ENCODE measurements at places on chromosomes 11 and 22.

- no peak for DNase-seq
Observed at GRCh38 chr22:40240686-40241085, 63.0 kb downstream of the TNRC6B start.

DNA sequence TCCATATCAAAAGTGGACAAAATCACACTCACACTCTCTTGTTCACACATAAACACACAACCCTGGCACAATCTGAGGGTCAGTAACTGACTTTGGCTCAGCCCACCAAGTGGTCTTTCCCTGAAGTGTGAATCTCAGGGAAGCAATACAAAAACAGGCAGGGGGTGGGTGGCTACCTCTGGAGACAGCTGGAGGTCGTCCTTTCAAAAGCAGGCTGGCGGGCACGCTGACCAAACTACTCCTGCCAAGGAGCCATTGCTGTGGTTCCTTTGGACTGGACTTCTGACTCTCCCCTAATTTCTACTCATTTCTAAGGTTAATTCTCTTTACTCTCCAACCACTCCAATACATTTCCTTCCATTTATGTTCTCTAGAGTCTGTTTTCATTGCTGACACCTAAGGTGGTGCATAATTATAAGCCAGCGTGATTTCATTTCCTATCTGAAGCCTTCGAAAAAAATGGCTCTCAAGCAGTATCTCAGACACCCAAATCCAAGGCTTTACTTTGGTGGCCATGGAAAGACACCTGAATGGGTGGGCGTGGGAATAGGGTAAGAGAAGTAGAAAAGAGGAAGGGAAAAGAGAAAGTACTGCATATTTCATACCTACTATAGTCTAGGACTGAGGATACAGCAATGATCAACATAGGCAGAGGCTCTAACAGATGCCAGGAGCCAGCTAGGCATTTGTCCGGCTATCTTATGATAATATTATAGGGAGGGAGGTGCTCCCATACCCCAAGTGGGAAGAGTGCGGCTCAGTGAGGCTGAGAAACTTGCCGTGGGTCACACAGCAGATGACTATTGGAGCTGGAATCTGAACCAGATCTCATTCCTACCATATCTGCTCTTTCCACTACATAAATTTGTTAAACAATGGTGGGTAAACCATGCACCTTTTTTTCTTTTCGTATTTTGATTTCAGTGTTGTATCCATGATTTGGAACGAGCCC, 22.0 kb downstream of the FZD4 start:
- no peak for DNase-seq

GRCh38 chr11:12800032-12800671, 125.9 kb downstream of the TEAD1 start:
- no peak for DNase-seq

GRCh38 chr11:103806130-103806895, 230.1 kb upstream of the DDI1 start:
- no peak for DNase-seq

DNA sequence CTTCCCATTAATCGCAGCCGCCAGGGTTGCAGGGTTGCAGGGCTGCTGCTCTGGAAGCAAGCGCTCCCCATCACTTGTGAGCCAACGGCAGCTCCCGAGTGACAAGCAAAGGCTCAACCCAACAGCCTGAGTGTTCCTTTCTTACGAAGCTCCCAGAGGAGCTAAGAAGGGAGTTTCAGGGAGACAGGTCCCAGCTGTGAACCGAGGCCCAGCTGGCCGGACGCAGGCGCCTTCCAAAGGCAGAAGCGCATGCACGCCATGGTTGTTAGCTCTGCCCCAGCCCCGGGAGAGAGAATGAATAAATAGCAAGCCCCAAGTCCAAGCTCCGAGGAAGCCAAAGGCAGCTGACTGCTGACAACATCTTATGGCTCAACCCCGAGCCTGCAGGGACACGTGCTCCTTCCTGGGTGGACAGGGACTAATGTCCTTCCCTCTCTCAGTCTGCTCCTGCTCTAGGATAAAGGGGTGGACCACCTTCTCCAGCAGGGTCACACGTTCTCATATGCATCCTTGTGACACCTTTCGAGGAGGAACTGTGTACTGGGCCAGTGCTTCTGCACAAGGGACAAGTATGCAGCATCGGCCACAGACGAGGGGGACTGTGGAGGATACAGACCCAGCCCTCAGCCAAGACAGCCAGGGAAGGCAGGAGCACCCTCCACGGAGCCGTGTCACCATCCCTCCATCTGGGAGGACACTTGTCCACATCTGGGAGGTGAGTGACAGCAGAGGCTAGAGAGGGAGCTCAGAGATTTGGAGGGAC, 29.9 kb downstream of the SHANK2 start:
- no peak for DNase-seq

- no peak for DNase-seq
Observed at GRCh38 chr11:122833846-122834464, 4.3 kb upstream of the CRTAM start.

DNA sequence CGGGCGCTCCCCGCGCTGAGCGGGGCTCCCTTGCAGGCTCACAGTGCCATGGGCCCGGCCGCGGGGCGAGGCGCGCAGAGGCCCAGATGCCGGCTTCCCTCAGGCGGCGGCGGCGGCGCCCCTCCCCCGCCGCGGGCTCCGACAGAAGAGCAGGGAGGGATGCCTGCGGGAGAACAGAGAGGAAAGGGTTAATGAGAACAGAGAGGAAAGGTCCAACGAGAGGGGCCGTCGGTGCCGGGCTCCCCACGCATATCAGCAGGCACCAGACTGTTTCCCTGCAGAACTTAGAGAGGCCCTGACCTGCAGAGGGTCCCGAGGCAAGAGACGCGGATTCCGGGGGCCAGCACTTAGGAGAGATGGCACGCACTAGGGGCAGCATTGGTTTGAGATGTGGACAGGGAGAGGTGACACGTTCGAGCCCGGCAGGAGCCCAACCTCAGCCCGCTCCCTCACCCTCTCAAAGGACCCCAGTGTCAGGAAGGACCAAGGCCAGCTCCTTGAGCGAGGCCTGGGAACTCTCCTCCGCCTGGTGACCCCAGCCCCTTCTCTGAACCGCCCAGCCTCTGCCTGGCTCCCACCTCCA, 9.1 kb downstream of the NRXN2 start:
- no peak for DNase-seq

GRCh38 chr11:112961751-112962578, 745 bp downstream of the NCAM1 start:
- DNase-seq: no peak

DNA sequence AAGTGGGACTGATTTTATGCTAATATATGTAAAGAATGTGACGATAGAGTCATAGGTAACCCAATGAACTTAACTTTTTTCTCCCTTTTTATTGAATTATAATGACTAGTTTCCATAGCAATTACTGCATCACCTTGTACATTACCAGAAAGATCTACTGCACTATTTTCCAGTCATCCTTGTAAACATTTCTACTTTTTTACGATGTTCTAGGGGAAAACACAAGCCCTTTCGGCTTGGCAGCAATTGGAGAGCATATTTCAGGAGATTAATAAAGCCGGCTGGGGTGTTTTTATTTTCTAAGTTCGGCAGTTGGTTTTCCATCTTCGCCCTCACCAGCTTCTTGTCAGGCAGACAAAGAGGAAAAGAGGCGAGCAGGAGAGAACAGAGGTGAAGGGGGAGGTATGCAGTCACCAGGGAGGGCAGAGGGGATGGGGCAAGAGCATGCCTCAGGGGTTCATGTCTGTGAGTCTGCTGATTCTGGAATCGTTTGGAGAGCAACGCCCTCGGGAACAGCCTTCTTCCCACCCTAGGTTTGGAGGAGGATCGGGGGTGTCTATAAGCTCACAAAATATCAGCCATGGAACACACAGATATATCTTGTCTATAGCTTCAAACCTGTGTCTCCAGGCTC, 476.4 kb downstream of the MIAT start:
- no peak for DNase-seq

DNA sequence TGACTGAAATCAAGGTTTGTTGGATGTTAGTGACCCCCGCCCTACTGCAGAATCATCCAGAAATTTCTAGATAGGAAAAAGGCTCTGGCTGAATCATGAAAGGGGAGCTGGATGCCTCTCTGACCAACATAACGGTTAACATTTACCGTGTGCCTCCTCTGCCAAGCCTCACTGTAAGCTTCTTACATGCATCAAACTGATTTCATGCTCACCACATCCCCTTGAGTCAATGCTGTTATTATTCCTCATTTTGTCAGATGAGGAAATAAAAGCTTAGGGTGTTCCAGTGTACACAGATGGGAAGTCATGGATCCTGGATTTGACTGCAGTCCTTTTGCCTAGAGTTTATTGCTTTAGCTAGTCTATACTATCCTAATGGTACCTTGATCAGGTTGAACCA, 5.9 kb upstream of the HMOX1 start:
- no peak for DNase-seq

DNA sequence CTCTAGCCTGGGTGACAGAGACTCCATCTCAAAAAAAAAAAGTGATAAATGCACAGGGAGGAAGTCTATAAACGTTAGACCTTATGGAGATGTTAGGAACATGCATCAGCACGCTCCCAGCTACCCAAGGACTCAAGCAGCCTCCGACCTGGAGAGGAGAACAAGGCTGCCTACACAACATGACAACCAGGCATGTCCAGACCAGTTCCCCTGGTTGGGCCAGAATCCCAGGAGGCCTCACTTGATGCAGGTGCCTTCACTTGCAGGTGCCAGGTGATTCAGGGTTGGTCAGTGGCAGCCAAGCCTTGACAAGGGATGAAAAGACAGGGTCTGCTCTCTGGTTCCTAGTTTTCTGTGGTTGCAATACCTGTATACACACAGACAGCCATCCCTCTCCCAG, 5.9 kb downstream of the RANGAP1 start:
- DNase-seq: no peak

- DNase-seq: no peak
Observed at GRCh38 chr11:45258982-45259530, 27.1 kb downstream of the SYT13 start.

GRCh38 chr22:38422611-38423511, 32.1 kb downstream of the KCNJ4 start:
- DNase-seq: no peak

- no peak for DNase-seq
Observed at GRCh38 chr11:34827228-34827627, 89.0 kb downstream of the APIP start.
